ENCODE measurements at places on chromosomes 13 and 19.

GRCh38 chr13:107421028-107421427 is 794.3 kb downstream of the LIG4 start:
- DNase-seq: peak; percentile 3

DNA sequence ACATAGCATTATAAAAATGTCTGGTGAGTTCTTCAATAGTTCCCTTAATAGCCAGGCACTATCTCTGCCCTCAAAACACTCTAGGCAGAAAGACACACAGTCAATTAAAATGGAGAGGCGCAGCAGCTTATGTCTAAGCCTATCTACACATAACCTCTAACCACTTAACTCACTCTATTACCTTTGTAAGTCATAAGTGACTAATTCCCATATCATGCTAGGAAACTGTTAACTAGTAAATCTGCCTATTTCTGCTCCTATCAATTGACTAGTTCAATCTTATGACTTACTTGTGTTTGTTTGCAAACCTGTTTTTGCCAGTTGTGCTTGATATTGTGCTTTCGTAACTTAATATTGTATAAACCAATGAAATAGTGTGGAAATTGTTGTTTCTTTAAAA is 3.2 kb downstream of the CCDC122 start:
- no peak for DNase-seq

DNA sequence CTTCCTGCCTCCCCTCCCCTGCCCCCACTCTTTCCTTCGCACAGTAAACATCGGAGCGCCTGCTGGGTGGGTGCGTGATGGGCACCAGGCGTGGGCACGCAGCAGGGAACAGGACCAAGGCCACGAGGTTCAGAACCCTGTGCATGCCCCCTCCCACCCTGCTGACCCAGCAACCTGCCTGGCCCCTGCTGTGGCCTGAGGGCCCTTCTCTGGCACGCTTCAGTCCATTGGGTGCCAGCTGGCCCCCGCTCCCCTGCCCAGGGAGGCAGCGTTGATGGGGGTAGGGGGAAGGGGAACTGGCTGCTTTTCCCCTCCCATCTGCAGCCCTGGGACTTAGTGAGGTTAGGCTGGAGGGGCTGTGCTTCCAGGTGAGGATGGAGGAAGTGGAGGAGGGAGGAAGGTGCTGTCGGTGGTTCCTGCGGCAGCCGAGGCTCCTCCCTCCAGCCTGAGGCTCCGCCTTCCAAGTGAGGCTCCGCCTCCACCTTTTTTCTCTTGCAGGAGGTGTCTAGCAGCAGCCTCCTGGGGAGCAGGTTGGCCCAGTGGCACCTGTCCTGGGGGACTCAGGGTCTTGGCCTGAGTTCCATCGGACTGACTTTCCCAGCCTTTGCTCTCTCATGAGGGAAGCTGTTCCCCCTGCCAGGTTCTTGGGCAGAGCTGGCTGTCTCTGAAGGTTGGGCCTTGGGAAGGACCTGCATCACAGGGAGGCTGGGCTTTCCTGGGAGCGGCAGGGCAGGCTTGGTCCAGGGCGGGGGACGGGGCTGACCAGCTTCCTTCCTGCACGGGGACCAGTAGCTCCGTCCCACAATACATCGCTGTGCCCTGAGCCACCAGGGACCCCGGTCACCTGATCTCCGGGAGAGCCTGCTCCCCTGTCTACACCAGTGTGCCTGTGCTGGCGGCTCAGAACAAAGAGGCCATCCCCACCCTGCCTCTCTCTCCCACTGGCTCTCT is 7.3 kb downstream of the PIAS4 start:
- no peak for DNase-seq

DNA sequence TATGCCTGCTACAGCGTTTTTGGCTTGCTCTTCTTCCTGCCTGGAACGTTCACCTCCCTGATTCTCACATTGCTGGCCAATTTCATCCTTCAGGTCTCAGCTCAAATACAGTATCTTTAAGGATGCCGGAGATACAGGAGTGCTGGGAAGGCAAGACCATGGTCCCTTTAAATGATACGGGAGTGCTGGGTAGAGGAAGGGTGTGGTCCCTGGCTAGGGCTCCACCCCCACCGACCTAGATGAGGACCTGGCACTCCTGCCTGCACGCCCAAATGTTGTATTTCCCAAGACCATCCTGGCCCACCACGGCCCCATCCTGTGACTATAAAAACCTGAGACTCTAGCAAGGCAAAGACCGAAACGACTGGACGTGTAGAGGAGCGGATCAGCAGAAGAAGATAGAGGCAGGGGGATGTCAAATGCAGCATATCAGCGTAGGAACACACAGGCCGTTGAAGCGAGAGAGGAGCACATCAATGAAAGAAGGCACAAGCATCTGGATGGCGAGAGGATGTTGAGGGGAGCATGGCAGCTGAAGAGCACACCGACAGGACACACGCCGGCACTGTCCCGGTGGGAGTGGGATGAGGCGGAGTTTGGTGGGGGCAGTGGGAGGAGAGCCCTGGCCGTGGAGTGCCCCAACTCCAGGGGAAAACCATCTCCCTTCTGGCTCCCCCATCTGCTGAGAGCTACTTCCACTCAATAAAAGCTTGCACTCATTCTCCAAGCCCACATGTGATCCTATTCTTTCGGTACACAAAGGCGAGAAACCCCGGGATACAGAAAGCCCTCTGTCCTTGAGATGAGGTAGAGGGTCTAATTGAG is 74.0 kb downstream of the PCDH9 start:
- no peak for DNase-seq

- no peak for DNase-seq
Observed at GRCh38 chr19:49679771-49680413, 2.8 kb downstream of the PRMT1 start.

DNA sequence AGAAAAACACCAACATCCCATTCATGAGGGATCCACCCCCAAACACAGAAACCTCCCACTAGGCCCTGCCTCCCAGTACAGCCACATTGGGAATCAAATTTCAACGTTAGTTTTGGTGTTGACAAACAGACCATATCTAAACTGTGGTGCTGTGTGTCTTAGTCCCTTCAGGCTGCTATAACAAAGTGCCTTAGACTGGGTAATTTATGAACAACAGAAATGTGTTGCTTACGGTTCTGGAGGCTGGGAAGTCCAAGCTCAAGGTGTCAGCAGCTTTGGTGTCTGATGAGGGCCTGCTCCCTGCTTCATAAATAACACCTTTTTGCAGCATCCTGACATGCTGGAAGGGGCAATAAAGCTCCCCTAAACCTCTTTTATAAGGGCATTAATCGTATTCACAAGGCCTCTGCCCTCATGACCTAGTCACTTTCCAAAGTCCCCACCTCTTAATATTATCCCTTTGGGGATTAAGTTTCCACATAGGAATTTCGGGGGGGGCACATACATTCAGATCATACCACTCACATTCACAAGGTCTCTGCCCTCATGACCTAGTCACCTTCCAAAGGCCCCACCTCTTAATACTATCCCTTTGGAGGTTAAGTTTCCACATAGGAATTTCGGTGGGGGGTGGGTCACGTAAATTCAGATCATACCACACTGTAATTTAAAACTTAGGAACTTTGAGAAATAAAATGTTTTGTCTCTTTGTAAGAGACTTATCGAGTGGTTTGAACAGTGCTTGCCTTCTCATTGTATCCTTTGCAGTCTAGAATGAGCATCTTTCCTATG is 27.5 kb downstream of the ZNF507 start:
- no peak for DNase-seq

GRCh38 chr19:55067869-55068268 is 4.9 kb upstream of the RDH13 start:
- no peak for DNase-seq

GRCh38 chr19:6680141-6680540 is 10.2 kb upstream of the TNFSF14 start:
- no peak for DNase-seq

Measured in hepatic stellate cell (primary cell).